Stimulated activated naive CD4-positive, alpha-beta T cell (primary cell): ENCODE measurements at places on chromosomes 2 and 18.
A peak's percentile ranks its signal among the peaks of the same experiment; 100 is the strongest.

DNA sequence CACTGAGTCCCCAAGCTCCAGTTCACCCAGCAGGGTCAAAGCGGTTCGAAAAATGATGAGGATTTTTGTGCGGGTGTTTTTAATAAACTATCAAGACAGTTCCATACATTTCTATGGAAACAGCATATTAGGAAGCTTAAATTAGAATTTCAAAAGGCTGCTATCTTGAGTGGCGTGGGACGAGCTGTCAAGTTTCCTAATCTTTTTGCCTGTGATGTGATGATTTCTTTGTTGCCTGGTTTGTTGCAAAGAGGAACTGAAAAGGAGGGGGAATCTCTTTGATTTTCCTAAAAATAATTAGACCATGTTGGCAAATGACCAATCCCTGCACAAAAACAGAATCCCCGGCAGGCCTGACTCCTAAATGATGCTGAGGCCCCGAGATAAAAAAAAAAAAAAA lies 66.1 kb upstream of the ATG16L1 start:
- no peak for DNase-seq

GRCh38 chr2:239195318-239195871 lies 205.4 kb downstream of the HDAC4 start:
- DNase-seq, result no peak

DNA sequence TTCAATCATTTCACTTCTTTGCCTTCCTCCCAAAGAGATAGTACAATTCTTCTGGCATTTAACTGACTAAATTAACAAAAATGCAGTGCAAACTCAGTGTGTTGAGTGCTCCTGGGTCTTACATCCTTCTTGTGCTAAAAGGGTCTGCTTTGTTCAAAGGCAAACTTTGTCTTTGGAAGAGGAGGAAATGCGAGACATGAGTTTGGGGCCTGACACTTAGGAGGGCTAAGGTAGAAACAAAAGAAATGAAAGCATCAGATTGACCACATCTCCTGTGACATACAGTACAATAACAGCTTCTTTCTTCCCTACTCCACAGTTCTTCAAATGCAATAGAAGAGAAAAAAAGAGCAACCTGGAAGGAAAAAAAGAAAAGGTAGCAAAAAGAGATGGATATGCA lies 161.7 kb downstream of the CNTNAP5 start:
- DNase-seq, result no peak

DNA sequence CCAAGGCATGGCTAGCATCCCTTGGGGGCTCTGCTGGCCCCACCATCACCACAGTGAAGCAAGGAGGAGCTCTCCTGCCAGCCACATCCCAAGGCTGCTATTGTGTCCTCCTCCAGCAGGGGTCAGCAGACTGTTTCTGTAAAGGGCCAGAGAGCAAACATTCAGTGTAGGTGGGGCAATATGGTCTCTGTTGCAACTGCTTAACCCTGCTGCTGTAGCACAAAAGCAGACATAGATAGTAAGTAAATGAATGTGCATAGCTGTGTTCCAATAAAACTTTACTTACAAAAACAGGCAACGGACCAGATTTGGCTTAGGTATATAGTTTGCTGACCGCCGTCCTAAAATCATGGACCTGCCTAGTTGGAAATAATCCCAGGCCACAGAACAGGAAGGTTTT lies 36.4 kb upstream of the ZBTB7C start:
- peak; percentile 50 for DNase-seq

- no peak for DNase-seq
Observed at GRCh38 chr2:149399934-149400615, 69.7 kb downstream of the LYPD6 start.

DNA sequence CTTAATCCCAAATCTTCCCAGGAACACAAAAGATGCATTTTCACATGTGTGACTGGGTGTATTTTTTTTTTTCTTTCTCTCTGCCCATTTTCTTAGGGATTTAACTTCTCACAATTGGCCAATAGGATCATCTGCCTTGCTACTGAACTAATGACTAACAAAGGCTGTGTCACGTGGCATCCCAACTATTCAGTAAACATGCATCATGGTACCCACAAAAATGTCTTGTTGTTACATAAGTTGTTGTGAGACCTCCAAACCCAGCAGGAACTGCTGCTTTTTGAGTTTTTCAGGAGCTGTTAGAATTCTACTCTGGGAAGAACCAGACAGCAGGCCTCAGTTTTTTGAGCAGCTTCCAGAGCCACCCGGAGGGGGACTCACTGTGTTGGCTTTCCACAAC lies 31.9 kb downstream of the GAD1 start:
- DNase-seq, result no peak

GRCh38 chr2:201854221-201854801 lies 48.0 kb downstream of the CDK15 start:
- DNase-seq, result no peak

GRCh38 chr18:28903306-28903705 lies 726.4 kb upstream of the CDH2 start:
- DNase-seq, result no peak

DNA sequence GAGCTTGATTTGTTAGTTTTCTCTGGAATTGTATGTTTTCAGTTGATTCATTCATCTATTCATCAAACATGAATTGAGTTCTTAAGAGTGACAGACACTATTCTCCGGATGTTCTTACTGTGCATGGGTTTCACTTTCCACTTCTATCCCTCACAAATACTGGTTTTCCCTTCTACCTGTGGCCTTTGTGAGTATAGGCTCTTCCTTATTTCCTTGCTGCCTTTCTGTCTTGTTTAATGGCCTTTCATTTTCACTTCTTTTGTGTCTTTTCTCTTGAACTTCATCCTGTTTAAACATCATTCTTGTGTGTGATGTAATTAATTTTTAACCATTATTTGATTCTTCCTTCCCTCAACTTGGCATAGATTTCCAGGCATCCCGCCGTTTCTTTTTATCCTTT lies 90.7 kb downstream of the CRIM1 start:
- DNase-seq, result no peak

GRCh38 chr18:49021076-49021432 lies 70.3 kb upstream of the SMAD7 start:
- no peak for DNase-seq

DNA sequence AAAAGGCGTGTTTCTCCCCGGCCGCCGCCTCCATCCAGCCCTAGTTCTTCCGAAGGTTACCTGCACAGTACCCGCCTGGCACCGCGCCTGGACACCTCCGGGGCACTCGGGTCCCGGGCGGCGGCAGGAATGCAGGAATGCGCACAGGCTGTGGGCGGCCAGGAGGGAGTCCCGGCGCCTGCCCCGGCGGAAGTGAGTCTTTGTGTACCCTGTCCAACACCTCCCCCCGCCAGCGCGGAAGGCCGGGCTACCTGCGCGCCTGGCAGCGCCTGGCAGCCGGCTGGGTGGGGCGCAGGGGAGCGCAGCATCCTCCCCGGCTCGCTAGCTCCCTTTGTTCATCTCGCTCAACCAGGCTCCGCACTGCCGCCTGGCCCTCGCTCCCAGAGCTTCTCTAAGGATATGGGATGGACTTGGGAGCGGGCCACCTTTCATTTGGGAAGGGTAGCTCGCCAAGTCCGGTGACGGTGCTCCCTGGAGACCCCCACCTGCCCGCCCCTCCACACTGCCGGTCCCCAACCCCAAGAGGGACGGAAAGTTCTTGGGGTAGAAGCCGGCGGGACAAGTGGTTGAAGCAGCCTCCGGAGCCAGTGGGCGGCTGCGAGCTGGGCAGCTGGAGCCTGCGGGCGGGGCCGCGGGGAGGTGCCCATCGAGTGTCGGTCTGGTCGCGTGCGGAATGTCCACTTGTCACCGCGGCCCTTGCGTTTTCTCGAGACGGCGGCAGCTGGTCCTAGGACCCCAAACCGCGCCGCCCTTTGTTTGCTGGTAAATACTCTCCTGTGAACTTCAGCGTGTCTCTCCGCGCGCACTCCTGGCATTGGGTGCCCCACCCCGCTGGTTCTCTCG lies 1.2 kb upstream of the ST6GAL2 start:
- DNase-seq, result no peak

- DNase-seq, result no peak
Observed at GRCh38 chr2:141941210-141941714, 189.6 kb downstream of the LRP1B start.

GRCh38 chr2:229129738-229130371 lies 141.2 kb downstream of the PID1 start:
- DNase-seq, result no peak

DNA sequence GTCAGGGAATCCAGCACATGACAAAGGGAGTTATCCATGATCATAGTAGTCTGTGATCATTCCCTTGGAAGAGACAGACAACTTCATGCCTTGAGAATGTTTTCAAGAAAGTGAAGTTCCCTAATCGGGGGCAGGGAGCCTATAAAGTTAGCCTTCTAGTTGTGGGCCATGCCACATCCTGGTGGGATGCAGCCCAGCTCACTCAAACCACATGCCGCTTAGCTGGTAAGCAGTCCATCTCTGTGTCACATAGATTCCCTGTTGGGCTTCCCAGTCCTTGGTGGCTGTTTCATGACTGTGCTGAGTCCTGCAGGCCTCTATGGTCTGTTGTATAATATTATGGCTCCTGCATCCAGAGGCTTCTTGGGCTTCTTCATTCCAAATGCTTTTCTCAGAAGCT lies 11.4 kb upstream of the ARHGAP25 start:
- no peak for DNase-seq

DNA sequence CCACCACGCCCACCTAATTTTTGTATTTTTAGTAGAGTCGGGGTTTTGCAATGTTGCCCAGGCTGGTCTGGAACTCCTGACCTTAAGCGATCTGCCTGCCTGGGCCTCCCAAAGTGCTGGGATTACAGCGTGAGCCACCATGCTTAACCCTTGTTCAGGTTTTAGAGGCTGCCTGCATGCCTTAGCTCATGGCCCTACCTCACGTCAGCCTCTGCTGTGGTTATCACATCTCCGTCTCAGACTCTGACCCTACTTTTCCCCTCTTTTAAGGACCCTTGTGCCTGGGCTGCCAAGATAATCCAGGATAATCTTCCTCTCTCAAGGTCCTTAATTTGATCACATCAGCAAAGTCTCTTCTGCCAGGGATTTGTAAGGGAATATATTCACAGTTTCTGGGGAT lies 98.2 kb upstream of the PMAIP1 start:
- no peak for DNase-seq

DNA sequence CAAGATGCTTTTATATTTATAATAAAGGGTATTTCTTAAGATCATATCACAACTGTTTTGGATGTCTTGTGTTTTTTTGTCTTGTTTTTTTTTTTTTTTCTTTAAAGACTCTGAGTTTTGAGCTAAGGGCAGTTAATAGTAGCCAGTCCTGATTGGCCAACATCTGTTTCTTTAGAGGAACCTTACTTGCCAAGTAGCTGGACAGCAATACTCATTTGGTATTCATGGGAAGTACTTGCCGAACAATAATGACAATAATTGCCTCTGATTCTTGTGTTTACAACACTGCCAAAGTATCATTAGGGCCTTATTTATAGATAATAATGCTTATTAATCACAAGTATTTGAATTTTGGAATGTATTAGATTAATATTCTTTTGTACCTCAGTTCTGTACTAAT lies 17.1 kb upstream of the POU3F3 start:
- DNase-seq, result no peak

- DNase-seq, result no peak
Observed at GRCh38 chr18:8767340-8767739, 62.0 kb downstream of the MTCL1 start.

DNA sequence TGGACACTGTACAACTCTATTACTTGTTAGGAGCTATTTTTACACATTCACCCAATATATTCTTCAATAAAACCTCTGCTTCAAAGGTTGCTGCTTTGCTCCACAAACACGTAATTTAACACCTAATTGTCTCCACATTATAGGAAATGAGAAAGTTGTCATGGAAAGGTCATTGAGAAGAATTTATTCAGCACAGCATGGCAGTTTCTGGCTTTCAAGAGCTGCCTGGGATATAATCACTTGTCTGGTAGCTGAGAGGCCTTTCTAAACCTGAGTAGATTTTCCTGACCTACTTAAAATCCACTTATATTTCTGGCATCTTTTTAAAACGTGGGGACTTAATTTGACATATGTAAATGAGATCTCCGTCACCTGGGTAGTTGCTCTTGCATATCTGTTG lies 216.1 kb downstream of the ZNF804A start:
- no peak for DNase-seq

GRCh38 chr2:129334696-129335410 lies 644.6 kb upstream of the RAB6C start:
- no peak for DNase-seq

GRCh38 chr2:72220170-72220569 lies 72.5 kb upstream of the CYP26B1 start:
- DNase-seq, result no peak

GRCh38 chr2:7117076-7117475 lies 199.9 kb downstream of the RNF144A start:
- DNase-seq, result no peak

- no peak for DNase-seq
Observed at GRCh38 chr2:8633735-8634313, 48.0 kb upstream of the ID2 start.

GRCh38 chr2:240878341-240878936 lies 9.8 kb downstream of the AGXT start:
- no peak for DNase-seq

DNA sequence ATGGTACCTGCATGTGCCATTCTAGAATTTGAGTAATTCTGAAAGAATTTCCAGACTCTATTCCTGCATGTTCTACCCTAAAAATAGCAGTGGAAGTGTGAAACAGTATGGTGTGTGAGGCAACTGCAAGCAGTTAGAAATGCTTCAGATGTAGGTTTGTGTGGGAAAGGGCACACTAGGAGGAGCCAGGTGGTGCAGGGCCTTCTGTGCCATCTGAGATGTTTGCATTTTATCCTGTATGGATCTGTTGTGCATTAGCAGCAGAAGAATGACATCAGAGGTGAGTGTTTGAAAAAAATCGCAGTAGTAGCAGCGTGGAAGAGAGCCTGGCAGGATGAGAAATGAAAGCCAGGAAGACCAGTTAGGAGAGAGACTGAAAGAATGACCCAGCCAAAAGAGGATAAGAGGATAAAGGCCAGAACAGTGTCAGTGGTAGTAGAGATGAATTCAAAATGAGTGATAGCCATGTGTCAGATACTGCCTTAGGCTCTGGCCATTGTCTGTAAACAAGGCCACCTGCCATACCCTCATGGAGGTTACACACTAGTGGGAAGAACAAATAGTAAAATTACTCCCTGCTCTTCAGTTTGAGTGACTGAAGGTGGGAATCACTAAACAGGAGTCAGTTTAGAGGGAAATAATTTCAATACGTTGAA lies 142.2 kb downstream of the PKP4 start:
- no peak for DNase-seq

DNA sequence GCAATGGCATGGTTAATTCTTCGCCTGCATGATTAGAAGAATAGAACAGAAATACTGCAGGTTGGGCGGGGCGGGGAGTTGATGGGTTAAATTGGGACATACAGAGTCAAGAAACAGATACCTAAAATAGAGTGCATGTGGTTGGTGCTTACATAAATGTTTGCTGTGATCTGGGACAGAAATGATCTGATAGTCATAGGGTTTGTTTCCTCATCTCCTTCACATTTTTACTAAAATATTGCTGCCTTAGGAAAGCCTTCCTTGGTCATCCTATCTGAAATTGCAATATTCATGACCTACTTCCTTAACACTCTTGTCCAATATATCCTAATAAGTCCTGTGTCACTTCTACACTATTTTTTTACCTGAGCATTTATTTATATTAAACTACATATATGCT lies 163.9 kb downstream of the TMEFF2 start:
- no peak for DNase-seq

- DNase-seq, result no peak
Observed at GRCh38 chr2:54635554-54636152, 87.8 kb upstream of the EML6 start.

GRCh38 chr2:169653636-169654035 lies 40.6 kb downstream of the CFAP210 start:
- DNase-seq, result no peak
